Head of caudate nucleus (tissue), 42 donors: ENCODE measurements at places on chromosomes 7 and 10.

GRCh38 chr7:37251222-37251621 is 197.4 kb downstream of the ELMO1 start:
- DNase-seq = no peak

- peak; percentile 11 for DNase-seq
These were observed 29.8 kb downstream of the GPRIN2 start for GRCh38 chr10:46526682-46527038.

GRCh38 chr10:29730969-29731368 is 96.2 kb upstream of the SVIL start:
- DNase-seq = no peak

DNA sequence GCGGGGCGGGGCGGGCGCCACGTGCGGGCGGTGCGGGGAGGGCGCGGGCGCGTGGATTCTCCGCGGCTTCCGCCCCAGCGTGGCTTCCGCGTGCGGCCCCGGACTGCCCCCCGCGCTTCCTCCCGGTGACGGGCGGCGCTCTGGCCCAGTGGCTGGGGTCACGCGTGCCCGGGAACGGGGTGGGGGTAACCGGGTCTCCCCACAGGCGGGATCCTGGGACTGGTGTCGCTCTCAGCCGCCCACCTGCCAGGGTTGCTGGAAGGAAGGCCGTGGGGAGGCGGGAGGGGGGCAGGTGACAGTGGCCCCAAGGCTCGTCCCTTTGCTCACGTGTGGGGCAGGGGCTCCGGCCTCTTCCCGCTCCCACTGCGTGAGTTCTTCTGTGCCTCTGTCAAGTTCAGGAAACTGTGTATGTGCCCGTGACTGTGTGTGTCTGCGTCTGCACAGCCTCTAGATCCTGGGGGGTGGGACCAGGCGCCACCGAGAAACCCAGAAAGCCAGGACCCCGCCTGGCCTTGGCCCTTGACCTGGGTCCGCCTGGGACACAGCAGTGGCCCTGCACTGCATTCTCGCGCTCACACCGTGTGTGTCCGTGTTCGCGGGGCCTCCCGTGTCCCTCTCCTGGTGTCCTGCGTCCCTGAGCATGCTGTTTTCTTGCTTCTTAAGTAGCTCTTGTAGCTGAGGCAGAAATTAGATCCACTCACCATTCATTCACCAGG is 919 bp downstream of the MAFK start:
- no peak for DNase-seq

DNA sequence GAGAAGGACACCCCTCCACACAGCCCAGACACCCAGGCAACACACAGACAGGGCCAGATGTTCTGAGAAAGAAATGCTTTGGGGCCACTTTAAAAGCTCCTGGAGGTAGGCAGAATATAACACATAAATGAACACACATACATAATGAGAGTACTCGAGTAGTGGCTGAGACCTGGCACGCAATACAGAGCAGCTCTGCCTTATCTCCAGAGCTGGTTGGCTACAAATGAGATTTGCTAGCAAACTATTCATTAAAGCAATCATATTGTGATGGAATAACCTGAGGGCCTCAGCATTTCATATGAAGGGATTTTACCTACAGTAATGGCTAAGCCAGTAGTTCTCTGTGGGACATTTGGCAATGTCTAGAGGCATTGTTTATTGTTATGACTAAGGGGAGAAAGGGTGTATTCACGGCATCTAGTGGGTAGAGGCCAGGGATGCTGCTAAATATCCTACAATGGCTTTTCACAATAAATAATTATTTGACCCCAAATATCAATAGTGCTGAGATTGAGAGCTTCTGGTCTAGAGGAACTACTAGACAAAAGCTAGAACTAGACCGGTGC is 5.5 kb upstream of the IMPDH1 start:
- no peak for DNase-seq

DNA sequence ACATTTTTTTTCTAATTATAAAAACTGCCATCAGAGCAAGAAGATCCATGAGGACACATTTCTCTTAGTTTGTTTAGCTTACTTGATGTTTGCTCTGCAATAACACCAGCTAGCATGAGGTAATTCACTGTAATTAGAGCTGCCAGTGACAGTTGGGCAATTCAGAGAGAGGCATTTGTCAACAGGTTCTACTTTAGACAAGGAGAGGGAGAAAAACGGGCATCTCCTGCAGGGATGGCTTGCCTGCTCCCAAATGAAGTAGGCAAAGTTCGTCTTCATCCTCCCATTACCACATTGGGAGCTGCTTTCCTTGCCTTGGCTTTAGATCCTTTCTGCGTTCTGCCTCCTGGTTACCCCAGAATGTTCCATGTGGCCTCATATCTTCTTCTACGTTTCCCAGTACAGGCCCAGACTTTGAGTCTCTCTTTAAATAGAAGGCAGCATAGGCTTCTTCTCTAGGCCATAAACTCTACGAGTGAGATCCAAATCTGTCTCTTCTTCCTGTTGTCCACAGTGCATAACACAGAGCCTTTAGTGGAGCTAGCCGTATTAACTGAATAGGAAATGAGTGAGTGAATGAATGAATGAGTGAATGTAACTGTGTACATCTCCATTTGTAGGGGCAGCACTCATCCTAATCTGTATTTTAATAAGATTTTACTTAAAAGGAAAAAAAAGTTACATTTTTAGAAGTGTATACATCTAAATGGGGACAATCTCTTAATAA is 21.2 kb downstream of the ASB15 start:
- no peak for DNase-seq

GRCh38 chr7:80542398-80542797 is 30.5 kb upstream of the GNAT3 start:
- DNase-seq = no peak

- DNase-seq = no peak
These were observed 112.3 kb downstream of the LHPP start for GRCh38 chr10:124573726-124574455.

GRCh38 chr10:113869789-113870188 is 15.3 kb downstream of the NHLRC2 start:
- no peak for DNase-seq

- no peak for DNase-seq
These were observed 180.7 kb upstream of the SHH start for GRCh38 chr7:155992974-155993373.

DNA sequence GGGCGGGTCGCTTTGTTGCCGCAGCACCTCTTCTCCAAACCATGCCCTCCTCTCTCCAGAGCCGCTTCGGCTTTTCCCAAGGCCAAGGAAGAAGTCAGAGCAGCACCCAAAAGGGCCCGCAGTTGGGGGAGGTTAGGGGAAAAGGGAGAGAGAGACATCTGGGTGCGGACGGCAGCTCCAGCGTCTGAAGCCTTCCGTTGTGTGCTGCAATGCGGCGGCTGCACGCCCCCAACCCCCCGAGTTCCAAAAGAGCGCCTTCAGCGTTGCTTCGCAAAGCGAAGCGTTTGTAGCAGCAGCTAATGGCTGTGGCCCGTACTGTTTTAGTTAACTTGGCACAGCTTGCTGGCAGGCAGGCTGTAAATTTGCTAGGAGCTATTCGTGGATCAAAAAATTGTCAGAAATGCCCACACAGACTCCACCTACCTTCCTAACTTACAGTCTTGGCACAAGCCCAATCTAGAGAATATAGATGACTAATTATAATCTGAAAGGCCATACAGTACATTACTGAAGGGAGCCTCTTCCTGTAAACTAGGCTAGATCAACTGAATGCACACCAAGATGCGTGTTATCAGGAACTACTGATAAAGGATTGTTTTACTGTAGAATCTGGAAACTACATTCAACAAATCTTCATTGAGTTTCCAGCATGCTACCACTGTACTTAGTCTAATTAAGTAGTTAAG is 1.1 kb upstream of the KBTBD2 start:
- peak; percentile 43 for DNase-seq

- DNase-seq = no peak
These were observed 21.0 kb downstream of the TRIL start for GRCh38 chr7:28937103-28937502.

- DNase-seq = peak; percentile 48
These were observed 163.9 kb downstream of the CACNB2 start for GRCh38 chr10:18303851-18304801.
